Activated CD4-positive, alpha-beta memory T cell treated with anti-CD3 and anti-CD28 coated beads, Interleukin-2, amount 10 ng/mL, durations not matched to agents 7 days and 5 days (primary cell): ENCODE measurements at places on chromosomes 4 and X.

- DNase-seq = no peak
Measured at GRCh38 chrX:77668391-77669237, 117.4 kb downstream of the ATRX start.

GRCh38 chr4:38529189-38530115 is 134.5 kb upstream of the KLF3 start:
- DNase-seq = peak; percentile 61

DNA sequence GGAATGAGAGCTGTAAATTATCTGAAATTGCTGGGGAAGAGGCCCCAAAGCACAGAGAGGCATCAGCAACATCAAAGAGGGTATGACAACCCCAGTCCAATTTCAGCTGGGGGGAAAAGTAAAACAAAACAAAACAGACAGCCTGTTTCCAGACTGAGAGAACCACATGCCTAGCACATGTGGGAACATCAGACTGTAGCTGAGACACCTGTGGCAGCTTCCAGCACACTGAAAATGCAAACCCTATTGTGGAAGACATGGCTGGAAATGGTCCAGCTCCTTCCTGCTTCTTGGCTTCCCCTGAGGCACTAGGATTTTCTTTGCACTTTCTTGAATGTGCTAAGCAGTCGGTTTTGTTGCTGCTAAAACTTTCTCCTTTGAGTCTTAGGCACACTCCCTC is 240.9 kb upstream of the STS start:
- no peak for DNase-seq

DNA sequence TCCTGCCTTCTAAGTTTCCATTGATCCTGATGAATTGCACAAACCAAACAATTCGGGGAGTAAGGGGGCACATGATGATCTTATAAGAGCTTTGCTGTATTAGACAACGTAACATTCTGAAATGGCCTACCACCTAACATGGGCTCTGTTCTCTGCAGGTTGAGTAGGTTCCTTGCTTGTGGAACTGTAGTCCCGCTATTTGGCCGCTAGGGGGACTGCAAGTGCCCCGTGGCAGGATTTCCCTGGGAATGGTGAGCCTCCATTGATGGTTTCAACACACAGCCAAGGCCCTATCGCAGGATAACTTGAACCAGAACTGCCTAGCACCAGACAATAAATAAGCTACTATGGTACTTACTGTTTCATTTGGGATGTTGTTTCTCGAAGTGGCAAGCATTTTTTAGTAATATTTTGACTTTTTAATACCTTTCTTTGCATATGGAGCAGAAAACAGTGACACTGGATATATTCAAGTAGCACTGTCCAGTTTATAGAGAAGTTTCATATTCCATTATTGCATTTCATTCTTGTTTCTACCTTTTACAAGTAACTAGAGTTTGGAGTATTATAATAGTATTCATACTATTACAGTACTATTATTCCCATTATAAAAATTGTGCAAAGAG is 11.9 kb downstream of the AR start:
- no peak for DNase-seq
